HuH-7 (cell line): ENCODE measurements at places on chromosomes 4 and X.
A peak's percentile ranks its signal among the peaks of the same experiment; 100 is the strongest.

GRCh38 chrX:134622056-134622812, 36.0 kb downstream of the PLAC1 start:
- no peak for DNase-seq

GRCh38 chrX:39516427-39516841, 581.3 kb downstream of the BCOR start:
- no peak for DNase-seq

DNA sequence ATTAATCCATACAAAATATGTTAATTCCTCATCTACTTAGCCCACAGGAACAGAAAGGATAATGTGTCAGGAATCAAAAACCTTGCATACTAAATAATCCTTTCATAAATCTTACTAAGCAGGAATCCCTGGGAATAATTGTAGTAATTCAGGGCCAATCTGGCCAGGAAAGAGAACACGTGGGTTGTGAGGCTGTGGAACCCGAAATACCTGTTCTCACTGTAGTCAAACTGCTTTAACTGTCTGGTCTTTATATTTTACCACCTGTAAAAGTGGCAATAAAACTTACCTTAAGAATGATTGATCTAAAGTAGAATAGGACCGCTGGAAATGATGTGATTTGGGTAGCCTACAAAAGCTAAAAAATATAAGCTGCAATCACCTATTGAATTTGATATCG, 1620.9 kb downstream of the STIM2 start:
- no peak for DNase-seq

DNA sequence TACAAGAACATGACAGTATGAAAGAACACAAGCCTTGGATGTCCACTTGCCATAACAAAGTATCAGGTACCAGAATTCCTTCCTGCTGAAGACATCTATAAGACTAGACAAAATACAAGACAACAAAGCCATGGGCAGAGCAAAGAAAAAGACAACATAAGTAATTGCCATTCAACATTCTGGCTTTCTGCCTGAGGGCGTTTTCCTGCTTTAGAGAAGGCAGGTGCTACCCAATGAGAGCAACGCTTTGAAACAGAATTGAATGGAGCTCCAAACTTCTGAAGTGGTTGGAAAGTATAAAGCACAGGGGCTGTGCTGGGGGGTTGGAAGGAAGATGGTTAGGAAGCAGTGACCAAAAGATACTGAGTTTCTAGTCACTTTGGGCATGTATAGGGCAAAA, 30.1 kb downstream of the PDE5A start:
- no peak for DNase-seq

- DNase-seq: no peak
These were observed 11.7 kb upstream of the HCCS start for GRCh38 chrX:11099465-11099864.

- DNase-seq: peak; percentile 27
These were observed 1.1 kb downstream of the OCIAD2 start for GRCh38 chr4:48905363-48906015.

DNA sequence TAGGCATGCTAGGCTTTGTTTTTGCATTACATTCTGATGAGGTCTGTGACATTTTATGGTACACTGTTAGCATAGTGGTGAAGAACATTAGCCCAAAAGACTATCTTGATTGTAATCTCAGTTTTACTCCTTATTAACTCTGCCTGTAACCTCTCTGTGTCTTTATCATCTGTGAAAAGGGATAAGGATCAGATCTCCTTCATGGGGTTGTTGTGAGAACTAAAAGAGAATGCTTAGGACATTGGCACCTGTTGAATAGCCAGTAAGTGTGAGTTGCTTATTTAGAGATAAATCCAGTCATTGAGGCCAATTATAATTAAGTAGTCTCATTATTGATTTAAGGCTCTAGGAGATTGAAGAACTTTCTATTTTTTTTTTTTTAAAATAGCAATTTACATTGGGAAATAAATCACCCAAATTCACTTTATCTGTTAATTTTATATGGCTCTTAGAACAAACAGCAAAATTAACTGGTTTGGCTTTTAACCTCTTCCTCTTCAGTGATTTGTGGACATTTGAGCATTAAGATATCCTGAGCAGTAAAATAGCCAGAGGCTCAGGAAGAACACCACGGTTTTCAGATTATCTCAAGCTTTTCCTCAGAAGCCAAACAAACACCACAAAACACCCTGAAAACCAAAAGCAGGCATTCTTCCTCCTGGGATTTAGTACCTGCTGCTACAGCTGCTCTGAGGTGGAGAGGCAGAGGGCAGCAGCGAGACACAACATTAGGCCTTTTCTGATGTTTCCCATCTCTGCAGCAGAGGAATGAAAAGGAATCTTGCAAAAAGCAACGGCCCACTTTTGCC, 192.9 kb downstream of the ARHGAP10 start:
- peak; percentile 51 for DNase-seq
